ENCODE measurements at places on chromosomes 2 and 18. TPM values are rescaled to one million over a fixed set of nuclear protein-coding genes. Genes with fewer than 3 reads are reported as not detected.

- no peak for DNase-seq
Measured at GRCh38 chr18:7322817-7323485, 92.1 kb downstream of the LRRC30 start.

- no peak for DNase-seq
Measured at GRCh38 chr2:174362949-174363348, 28.2 kb downstream of the SP9 start.

DNA sequence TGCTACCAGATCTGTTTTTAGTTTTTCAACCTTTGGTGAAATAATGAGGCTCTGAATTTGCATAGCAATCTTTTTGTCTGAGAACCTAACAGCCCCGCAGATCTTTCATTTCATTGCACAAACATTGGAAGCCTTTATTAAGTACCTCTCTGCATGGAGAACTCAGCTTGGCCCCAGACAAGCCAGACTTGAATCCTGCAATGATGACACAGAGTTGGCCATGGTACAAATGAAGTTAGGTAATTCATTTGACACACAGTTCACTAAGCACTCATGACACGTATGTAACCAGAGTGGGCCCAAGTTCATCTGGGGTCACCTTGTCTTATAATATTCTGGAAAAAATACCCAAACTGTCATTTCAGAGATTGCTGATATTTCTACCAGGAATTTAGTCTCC is 439.1 kb upstream of the ID2 start:
- no peak for DNase-seq

DNA sequence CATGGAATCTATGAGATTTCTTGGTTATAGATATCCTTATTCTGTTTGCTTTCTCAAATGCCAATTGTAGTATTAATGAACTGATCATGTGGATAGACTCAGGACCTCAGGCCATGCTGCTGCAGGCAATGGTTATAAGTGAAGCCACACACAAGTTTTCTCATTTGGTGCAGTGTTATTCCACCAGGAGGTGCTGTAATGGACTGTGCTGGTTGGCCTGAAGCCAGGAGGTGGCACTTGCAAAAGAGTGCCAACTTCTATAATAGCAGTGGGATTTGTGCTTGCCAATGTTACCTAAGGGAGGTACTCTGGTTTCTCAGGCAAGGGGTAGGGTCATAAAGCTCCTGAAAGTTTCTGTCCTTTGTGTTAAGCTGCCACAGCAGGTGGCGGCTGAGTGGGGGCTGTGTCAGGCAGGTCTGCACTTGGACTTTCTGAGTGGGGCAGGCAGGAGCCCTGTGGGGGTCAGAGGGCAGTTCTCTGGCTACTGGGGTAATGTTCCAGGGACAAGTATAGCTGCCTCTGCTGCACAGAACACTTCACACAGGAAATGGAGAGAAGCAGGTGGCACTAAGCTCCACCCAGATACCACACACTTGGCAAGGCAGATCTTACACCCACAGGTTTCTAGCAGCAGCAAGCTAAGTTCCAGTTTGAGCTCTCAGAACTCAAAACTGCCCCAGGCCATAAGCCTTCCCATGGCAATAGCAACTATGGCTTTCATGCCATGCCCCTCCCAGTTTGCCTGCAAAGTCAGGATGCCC is 352.6 kb upstream of the CWC22 start:
- no peak for DNase-seq

DNA sequence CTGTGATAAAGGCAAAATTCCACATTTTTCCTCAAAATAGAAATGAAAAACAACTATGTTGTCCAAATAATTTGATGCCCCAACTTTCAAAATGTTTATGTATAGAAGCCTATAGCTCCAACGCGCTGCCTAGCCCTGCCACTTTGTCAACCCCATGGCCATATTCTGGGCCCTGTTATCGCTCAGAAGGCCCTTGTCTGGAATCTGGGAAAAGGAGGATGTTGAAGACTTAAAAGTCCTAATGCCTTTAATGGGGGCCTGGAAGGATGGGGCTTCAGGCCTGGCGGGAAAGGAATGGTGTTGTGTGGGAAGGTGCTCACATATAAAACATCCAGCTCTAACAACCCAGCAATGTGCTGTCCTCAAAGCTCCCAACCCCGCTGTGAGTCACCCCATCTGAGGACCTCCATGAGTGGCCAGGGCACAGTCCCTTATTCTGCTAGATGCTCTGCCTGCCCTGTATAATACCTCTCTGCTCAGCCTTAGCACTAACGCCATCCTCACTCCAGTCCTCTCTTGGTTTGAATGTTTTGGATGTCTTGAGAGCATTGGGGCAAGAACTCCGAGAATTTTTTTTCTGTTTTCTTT is 86.0 kb downstream of the ACSL3 start:
- no peak for DNase-seq

- DNase-seq = no peak
Measured at GRCh38 chr2:126911111-126911796, 12.6 kb downstream of the TEX51 start.

GRCh38 chr2:96856776-96857666 is 795 bp downstream of the ANKRD39 start:
- DNase-seq = peak; percentile 71

DNA sequence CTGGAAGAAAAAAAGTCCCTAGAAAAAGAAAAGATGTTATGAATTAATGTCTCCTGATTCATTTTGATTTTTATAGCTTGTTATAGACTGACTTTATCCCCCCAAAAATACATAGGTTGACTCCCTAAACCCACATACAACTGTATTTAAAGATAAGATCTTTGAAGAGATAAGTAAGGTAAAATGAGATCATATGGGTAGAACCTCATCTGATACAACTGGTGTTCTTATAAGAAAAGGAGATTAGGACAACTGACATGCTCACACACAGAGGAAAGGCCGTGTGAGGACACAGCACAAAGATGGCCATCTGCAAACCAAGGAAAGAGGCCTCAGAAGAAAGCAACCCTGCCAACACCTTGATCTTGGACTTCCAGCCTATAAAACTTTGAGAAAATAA is 117.5 kb downstream of the CD226 start:
- DNase-seq = no peak

DNA sequence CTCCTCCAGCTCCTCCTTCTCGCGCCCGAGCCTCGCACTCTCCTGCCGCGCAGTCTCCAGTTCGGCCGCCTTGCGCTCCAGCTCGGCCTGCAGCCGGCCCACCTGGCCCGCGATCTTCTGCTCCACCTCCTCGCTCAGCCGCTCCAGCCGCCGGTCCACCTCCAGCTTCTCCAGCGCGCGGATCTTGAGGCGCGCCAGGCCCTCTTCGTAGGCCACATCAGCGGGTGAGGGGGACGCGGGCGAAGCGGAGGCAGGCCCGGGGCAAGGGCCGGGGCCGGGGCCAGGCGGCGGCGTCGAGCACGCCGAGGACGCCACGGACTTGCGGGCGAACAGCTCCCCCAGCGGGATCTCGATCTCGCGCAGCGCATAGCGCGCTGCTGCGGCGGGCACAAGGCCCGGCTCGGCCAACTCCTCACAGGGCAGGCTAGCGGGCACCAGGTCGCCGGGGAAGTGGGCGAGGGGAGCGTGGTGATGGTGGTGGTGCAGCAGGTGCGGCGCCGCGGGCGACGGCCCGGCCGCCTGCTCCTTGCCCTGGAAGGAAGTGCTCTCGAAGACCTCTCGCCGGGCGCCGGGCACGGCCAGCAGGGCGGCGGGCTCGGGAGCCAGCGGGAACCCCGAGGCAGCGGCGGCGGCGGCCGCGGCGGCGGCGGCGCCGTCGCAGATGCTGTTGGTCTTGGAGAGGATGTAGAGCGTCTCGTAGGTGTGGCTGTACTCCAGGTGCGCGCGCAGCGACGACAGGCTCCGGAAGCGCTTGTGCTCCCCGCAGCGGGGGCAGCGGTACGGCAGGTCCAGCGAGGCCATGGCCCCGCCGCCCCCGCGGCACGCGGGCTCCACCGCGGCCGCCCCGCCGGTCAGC is 15.2 kb downstream of the FBXO41 start:
- peak; percentile 71 for DNase-seq

GRCh38 chr2:64359892-64360657 is 93.9 kb upstream of the LGALSL start:
- no peak for DNase-seq

DNA sequence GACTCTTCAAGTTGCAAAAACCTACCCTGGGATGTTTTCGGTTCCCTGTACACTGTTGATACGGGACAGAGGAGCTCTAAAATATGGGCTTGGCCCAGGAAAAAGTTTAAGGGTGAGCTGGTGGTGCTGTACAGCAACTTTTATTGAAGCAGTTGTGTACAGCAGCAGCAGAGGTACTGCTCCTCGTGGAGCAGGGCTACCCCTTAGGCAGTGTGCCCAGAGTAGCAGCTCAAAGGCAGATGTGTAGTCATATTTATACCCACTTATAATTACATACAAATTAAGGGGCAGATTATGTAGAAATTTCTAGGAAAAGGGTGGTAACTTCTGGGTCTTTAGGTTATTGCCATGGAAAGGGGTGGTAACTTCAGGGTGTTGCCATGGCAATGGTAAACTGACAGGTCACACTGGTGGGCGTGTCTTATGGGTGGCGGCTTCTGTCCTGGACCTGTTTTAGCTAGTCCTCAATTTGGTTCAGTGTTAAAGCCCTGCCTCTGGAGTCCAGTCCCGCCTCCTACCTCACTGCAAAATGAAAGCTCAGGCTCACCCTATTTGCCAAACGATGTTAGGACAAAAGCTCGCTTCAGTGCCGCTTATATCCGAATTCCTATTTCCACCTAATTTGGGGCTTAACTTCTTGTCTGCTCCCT is 203.2 kb downstream of the ETAA1 start:
- no peak for DNase-seq

GRCh38 chr18:64972545-64972944 is 778.3 kb upstream of the CDH7 start:
- no peak for DNase-seq

RAB17 gene
- 66.0 TPM for total RNA-seq

SERPINB5 gene
- 7.4 TPM for total RNA-seq

ITGA4 gene
- 3.8 TPM for total RNA-seq

ANKRD53 gene
- not detected for total RNA-seq

PRSS56 gene
- not detected for total RNA-seq

SLC11A1 gene
- 21.5 TPM for total RNA-seq
